Posterior cingulate gyrus (tissue), 11 donors: ENCODE measurements at places on chromosomes 6 and 20.

GRCh38 chr20:1297486-1297885 is 31.4 kb downstream of the SNPH start:
- no peak for DNase-seq

DNA sequence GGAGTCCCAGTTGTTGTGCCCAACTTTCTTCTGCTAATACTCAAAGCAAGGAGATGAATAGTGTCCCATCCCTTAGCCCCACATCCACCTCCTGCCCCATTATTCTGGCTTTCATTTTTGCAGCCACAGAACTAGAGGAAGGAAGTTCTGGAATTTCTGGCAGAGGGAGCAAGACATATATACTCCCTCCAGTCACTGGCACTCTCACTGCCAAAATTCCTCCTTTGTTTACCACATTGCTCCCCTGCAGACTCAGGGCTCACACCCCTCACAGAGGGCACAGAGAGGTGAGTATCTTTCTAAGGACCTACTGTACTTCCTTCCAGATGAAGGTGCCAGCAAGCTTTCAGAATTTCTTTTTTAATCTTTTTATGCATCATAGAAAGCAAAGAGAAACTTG is 168.0 kb upstream of the ID4 start:
- DNase-seq = no peak

- DNase-seq = no peak
Measured at GRCh38 chr6:41404182-41404845, 68.9 kb downstream of the NCR2 start.

DNA sequence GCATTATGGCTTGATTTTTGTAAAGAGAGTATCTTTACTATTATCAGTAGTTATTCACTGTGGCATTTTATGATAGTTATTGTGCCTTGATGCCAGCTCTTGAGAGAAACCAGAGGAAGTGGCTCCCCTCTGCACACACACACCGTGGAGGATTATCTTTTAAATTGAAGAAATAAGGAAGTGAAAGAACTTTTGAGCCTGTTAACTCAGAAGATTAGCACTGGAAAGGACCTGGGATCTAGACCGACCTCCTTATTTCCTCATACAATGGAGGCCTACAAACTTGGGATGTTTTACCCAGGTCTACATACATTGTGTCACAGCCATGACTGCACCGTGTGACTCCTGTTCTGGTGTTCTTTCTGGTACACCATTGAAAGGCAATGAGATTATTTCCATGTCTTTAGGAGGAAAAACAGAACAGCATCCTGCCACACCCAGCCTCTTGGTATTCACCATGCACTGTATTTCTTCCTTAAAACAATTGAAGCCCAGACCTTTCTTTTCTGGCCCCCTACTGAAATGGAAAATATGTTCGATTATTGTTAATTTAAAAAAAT is 40.6 kb downstream of the HECA start:
- no peak for DNase-seq

DNA sequence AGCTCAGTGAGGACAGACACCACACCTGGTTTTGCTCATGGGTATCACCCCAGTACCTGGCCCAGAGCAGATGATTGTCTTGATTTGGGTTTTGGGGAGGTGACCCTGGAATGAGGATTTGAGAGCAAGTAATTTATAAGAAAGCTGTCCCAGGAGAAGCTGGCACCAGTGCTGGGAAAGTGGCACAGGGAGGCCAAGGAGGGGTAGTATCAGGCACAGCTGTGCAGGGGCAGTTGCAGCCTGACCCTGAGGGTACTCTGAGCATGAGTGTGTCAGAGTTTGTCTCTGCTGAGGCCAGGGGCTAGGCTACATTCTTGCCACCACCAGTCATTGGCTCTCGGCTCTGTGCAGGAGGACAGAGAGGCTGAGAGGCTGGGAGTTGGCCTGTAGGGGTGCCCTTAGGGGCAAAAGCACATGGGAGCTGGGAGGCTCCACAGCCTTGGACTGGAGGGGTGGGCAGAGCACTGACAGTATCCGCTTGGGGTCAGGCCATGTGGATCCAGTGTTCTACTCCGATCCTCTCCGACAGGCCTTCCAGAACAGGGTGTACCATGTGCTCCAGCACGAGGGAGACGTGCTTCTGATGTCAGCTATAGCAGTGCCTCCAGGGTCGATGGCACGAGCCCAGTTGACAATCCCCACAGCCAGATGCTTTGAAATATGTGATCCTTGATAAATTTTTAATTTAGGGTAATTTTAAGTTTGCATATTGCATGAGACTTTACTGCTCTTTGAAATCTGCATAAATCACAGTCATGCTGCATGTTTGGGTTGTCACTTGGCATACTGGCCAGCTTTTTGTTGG is 121.3 kb downstream of the PHACTR3 start:
- no peak for DNase-seq
